ENCODE measurements at places on chromosomes 1 and 21.

DNA sequence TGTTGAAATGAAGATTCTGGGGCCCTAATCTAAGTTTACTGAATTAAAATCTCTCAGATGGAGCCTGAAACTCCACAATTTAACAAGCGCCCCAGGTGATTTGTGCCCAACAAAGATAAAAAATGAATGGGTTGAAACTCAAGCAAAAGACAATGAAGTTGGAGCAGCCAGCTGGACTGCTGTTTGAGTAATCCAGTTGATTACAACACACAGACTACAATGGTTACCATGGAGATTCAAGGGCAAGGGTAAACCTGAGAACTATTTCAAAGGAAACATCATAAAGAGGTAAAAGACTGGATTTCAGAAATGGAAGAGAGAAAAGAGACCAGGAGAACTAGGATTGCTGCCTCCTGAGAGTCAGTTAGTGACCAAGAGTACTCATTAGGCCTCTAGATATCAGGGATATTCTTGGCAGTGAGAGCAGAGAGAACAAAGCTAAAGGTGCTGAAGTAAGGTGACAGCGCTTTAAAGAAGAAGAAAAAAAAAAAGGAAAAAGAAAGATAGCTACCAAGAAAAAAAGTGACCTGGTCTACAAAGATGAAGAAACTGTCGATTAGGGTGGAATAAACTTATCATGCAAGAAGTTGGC, 44.5 kb downstream of the LRRC53 start:
- no peak for DNase-seq

DNA sequence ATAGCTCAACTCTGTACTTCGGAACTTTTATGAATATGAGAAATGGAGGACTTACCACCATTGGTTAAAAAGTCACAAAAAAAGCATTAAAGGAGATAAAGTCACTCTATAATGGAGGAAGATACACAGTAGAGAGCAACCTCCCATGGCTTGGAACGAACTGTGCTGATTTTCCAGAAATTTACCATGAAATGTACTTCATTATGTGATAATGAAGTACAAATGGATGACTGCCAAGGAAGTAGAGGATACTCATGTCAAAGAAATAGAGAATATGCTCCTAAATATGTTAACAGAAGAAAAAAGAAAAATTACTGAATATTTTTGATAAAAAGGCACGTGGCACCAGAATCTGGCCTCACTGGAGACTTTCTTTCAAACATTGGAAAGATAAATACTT, 23.6 kb upstream of the PLA2G2E start:
- no peak for DNase-seq

DNA sequence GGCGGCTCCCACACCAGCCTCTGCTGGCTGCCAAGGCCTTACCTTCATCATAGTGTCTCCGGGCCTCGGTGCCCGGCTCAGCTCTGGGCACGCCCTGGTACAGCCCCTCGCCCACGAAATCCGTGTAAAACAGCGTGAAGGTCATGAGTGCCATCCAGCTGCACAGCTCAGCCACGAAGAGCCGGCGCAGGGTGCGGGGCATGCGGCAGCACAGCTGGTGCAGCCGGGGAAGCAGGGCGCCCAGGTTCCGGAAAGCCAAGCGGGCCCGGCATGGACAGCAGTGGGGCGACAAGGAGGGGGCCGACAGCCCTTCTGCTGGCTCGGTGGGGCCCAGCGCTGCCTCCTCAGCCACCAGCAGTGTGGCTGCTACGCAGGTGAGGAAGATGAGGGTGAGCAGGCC, 17.5 kb downstream of the SLC45A3 start:
- no peak for DNase-seq

GRCh38 chr1:156816561-156817328, at the start of gene SH2D2A:
SH2D2A (minus strand) TSS chr1:156816848; CDS start chr1:156816708, 140 bp downstream.
- DNase-seq = no peak

DNA sequence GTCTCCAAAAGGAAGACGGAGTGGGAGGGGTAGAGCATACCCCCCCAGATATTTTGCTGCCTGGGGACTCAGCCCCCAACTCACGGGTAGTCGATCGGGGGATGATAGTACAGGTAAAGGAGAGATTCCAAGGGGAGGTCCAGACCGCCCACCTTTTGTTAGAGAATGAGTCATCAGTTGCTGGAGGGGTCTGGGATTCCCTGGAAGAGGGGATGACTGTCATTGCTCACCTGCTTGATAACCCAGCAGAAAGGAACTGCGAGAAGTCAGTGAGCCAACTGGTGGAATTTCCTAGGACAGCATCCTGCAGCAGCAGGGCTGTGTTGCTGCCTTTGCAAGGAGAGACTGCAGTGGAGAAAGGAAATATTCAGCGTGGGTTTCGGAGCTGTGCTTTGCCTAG, 64.4 kb downstream of the MACF1 start:
- no peak for DNase-seq

DNA sequence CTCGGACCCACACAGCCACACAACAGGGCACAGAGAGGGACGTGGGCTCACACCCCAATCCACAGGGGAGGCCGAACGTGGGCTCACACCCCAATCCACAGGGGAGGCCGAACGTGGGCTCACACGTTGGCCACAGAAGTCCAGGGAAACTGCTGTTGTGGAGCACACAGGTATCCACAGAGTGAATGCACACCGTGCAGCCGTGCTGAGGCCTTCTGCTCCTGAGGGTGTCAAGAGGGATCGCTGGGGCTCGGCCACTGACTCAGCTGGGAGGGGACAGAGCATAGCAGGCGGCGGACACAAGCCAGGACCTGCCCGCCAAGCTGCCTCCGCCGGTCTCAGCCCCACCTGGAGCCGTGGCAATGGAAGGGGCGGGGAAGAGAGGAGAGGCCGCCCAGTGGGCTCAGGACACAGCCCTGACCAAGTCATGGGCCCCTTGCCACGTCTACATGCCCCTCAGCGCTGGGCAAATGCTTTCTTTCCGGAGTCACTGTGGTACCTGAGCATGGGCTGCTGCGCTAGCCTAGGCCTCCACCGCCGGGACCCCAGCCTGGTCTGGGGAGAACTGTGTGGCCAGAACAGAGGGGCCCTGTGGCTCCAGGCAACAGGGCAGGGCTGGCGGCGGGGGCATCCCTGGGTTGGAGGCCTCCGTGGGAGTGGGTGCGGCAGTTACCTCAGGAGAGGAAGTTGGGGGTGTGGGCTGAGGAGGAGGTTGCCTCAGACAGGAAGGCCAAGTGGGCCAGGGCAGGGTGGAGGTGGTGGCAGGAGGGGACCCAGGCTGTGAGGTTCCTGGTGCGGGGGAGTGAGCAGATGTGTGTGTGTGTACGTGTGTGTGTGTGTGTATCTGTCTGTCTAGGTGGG, 1.2 kb downstream of the SYTL1 start:
- no peak for DNase-seq

- DNase-seq = no peak
Measured at GRCh38 chr21:45322960-45323461, 35.3 kb upstream of the POFUT2 start.

DNA sequence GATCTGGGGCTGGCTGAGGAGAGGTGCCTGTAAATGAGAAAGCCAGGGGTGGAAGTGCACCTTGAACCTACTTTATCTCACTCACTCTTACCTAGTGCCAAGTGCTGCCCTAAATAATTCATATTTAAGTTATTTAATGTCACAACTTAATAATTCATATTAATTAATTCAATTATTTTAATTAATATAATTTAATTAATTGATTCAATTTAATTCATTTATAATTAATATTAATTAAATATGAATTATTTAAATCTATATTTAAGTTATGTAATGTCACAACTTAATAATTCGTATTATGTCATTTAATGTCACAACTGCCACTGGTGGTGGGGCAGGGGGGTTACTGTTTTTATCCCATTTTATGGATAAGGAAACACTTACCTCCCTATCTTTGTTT, 361.6 kb upstream of the RUNX1 start:
- DNase-seq = no peak

DNA sequence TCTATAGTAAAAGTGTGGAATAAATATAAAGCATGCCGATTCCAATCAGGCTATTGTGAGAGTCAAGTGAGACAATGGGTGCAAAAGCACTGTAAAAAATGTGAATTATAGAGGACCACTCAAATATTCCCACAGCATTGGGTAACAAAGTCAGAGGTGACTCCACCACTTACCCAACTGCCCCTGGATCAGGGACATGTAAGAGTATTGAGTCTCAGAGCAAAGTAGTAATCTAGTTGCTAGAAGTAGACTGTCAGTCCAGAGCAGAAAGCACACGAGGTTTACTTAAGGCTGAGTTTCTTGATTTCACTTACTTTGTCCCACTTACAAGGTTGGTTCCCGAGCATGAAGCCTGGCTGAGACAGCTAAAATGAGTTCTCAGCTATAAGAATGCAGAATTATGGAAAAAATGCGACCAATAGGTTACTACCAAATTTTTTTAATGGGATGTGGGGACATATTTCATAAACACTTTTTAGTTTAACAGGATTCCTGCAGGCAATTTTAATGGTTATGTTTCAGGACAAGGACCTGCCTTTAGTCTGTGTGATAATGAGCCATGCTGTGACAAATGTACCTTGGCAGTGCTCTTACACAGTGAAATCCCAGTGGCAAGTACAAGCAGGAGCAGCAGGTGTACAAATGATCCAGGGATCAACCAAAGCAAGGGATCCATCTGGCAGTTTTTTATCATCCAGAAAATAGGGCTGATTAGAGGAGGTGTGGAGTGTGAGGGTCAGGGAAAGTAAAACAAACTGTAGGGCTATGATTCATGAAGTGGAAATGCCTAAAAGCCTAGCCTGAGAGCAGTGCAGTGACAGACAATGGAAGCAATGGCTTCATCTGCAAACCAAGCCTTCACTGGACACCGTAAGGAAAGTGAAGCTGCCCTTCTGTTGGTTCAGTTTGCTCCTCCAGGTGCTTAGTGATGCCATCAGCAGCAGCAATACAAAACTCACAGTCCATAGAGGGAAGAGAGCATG, 156.2 kb upstream of the SPAG17 start:
- DNase-seq = no peak

GRCh38 chr1:239587574-239588369, 201.4 kb downstream of the CHRM3 start:
- DNase-seq = no peak

- no peak for DNase-seq
Measured at GRCh38 chr1:149845416-149845815, 54.0 kb upstream of the BOLA1 start.

- no peak for DNase-seq
Measured at GRCh38 chr1:106817575-106817974, 238.9 kb upstream of the PRMT6 start.

- DNase-seq = no peak
Measured at GRCh38 chr1:3429766-3430165, 24.7 kb upstream of the ARHGEF16 start.

DNA sequence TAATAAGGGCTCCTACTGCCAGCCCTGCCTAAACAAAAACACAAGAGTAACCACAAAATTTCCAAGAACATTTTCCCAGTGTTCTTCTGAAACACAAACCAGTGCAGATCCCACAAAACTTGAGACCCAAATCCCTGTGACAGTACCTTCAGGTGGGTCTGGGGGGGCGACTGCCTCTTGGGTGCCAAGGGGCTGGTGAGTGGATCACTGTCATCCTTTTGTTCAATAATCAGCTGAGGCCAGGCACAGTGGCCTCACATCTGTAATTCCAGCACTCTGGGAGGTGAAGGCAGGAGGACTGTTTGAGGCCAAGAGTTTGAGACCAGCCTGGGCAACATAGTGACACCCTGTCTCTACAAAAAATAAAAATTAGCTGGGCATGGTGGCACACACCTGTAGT, 87.6 kb downstream of the GLIS1 start:
- no peak for DNase-seq

- DNase-seq = no peak
Measured at GRCh38 chr1:217273866-217274265, 357.0 kb downstream of the GPATCH2 start.

GRCh38 chr1:14390816-14391215, 207.7 kb upstream of the KAZN start:
- no peak for DNase-seq
